ENCODE measurements at places on chromosomes 16 and 17.

GRCh38 chr16:86814256-86814655 lies 235.9 kb downstream of the FOXL1 start:
- no peak for DNase-seq

GRCh38 chr16:29940656-29941055 lies 14.6 kb upstream of the KCTD13 start:
- no peak for DNase-seq

GRCh38 chr16:50445621-50446555 lies 77.1 kb upstream of the BRD7 start:
- no peak for DNase-seq

DNA sequence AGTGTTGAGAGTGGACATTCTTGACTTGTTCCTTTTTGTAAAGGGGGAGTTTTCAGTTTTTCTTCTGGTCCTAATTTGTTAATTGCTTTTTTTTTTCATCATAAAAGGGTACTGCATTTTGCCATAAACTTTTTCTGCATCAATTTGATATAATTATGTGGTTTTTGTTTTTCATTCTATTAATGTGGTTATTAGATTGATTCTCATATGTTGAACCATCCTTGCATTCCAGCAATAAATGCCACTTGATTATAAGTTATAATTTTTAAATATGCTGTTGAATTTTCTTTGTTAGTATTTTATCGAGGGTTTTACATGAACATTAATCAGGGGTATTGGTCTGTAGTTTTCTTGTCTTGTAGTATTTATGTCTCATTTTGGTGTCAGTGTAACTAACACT lies 87.2 kb upstream of the SMIM36 start:
- DNase-seq: no peak

DNA sequence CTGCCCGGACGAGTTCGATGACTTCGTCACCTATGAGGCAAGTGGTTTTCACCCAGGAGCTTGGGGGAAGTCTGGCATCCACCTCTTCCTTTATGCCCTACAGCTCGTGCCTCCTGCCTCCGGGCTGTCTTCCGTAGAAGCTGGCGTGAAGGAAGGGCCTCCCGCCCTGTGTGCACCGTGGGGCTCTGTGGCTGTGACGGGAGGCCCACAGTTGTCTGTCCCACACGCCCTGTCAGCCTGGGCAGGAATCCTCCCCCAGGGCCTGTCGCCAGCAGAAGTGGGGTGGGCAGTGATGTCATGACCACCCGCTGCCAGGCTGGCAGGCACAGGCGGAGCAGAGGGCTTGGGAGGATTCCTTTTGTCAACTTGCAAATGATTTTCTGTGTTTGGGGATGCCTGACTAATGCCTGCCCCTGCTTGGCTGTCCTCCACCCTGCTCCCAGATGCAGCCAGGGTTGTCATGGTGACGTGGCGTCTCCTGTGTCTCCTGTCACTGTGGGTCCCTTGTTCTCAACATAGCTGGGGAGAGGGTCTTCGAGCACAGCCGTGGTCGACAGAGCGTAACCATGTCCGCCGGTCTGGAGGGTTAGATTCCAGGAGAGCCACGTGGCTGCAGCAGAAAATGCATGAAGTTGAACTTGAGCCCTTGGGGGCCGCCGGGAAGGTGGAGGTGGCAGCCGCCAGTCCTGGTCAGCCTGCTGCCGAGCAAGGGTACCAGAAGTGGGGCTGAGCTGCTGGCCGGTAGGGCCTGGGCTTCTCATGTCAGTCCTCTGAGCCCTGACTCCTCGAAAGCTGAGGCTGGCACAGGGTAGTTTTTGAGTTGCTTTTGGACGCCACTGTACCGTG lies 46.1 kb downstream of the RAB11FIP3 start:
- DNase-seq: no peak

GRCh38 chr17:29911641-29912177 lies 18.3 kb downstream of the SSH2 start:
- DNase-seq: no peak

DNA sequence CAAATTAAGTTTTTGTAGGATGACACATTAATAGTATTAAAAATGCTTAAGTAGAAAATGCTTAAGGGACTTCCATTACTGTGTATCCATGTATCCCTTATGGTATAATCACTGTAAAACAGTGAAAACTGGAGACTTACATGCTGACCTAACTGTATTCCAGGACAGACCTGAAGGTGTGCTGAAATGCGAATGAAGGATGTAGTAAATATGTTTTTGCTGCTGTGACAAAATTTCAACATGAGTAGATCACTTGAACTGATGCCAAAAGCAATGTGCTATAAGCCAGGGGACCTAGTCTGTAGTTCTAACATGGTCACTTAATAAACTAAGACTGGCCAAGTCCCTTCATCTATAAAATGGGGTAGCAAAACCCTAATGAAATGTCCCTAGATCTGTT lies 142.0 kb upstream of the CORO6 start:
- no peak for DNase-seq

GRCh38 chr16:85362443-85362842 lies 250.2 kb upstream of the CIBAR2 start:
- DNase-seq: no peak

- DNase-seq: peak; percentile 76
Measured at GRCh38 chr17:39197380-39198185, at the start of gene CACNB1. Gene CACNB1 (minus strand): TSS chr17:39197669. CDS start chr17:39197495, 174 bp downstream.

DNA sequence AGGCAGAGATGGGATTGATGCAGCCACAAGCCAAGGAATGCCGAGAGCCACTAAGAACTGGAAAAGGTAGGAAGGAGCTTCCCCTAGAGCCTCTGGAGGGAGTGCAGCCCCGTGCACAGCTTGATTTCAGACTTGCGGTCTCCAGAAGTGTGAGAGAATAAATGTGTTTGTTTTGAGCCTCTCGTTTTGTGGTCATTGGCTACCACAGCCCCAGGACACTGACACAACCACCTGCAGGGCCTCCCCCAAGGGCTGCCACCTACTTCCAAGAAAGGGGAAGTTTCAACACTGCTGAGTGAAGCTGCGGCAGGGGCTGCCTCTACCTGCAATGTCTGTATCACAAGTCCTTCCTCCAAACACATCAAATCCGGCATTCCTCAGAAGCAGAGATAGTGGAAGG lies 346.9 kb downstream of the C16orf95 start:
- no peak for DNase-seq

DNA sequence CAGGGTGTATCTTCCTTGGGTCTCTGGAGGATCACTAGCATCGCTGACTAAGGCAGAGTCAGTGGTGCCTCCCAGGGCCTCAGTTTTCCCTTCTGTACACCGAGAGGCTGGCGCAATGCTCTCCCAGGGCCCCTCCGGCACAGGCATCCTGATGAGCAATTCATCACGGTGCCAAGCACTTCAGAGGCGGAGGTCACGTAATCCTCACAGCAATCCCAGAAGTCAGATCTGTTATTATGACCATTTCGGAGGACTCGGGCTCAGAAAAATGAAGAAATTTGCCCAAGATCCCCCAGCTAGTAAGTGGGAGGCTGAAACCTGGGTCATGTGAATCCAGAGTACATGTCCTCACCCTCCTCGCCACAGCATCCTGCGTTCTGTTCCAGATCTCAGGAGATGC lies 46.5 kb downstream of the AIPL1 start:
- no peak for DNase-seq

- DNase-seq: no peak
Measured at GRCh38 chr17:80362428-80363119, 52.4 kb upstream of the ENDOV start.

- peak; percentile 66 for DNase-seq
Measured at GRCh38 chr17:40062329-40063186, at the start of gene THRA. Gene THRA (plus strand): TSS chr17:40062965. CDS start chr17:40074489, 11,524 bp downstream.

- DNase-seq: peak; percentile 48
Measured at GRCh38 chr17:75845058-75845711, 981 bp upstream of the UNC13D start.

DNA sequence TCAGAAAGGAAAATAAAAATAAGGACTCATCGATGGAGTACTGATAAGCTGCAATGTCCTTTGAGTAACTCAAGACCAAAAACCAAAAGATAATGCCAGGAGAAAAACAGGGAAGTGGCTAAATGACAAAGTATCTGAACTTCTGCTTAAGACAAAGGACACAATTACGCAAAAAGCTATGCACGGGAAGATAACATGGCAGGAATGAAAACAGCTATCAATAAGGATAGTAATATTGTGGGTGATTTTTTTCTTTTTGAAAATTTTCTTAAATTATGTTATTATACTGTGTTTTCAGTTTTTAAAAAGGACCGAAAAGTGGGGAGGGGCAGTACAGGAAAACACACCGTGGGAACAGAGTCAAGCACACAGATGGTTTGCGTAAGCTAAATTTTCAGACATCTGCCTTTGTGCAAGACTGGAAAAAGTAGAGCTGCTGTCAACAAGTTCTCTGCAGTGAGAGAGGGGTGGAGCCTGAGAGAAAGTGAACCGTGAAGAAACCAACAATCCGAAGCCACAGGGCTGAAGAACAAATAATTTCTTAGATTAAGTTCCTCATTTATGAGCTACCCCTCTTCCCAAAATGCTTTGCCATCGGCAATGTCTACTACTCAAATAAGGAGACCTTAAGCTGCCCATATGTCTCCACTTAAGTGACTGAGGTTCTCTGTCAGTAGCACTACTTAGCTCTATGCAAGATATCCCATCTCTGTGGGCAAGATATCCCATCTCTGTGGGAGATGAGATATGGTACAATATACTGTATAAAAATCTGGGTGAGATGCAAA lies 99.9 kb upstream of the CORO6 start:
- DNase-seq: no peak

GRCh38 chr17:71488851-71489250 lies 632.0 kb upstream of the SOX9 start:
- no peak for DNase-seq

- DNase-seq: no peak
Measured at GRCh38 chr17:1019451-1019850, 22.5 kb downstream of the TIMM22 start.

- DNase-seq: no peak
Measured at GRCh38 chr17:35404360-35404759, 27.9 kb downstream of the SLFN12 start.

GRCh38 chr16:65845466-65846209 lies 520.9 kb upstream of the CDH5 start:
- DNase-seq: no peak
